NCI-H2227 treated with DMSO at 0.1 percent for 48 hours (cell line): ENCODE measurements at places on chromosomes 7 and 10.

GRCh38 chr10:80204677-80205476 lies 460 bp downstream of the ANXA11 start:
- no peak for DNase-seq

GRCh38 chr7:66460921-66461361 lies 167.7 kb upstream of the KCTD7 start:
- no peak for DNase-seq

- DNase-seq, result no peak
Measured at GRCh38 chr7:118575393-118575948, 351.0 kb downstream of the ANKRD7 start.

DNA sequence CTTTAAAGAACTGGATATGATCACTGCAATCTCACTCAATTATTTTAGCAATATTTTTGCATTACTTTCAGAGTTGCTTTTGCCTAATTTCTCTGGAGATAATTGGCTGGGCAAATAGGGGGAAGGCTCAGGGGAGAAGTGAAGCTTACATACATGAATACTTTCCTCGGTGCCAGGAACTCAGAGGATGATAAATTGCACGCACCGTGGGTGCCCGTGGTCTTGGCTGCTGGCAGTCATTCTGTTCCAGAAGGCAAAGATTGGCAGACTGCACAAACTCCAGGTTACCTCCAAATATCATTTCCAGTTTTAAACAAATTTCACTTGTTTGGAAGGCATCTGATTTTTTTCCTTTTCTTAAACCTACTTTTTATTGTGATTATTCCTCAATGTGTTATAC lies 197.8 kb upstream of the TMEM72 start:
- DNase-seq, result no peak

DNA sequence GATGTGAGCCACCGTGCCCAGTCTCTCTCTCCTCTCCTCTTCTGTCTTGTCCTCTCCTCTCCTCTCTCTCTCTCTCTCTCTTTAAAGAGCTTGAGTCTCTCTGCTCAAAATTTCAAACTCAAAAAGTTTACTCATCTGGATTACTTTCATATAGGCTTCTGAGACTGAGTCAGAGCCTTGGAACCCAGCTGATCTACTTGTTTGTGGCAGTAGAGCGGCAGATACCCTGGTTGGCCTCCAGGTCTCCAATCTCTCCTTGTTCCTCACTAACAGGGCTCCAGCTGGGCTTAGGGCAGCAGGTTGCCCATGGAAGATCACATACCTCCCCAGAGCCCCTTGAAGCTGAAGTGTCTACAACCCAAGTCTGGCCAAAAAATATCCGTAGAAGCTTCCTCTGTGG lies 51.0 kb downstream of the HHEX start:
- no peak for DNase-seq

- DNase-seq, result no peak
Measured at GRCh38 chr10:29631049-29631339, 3.8 kb downstream of the SVIL start.

DNA sequence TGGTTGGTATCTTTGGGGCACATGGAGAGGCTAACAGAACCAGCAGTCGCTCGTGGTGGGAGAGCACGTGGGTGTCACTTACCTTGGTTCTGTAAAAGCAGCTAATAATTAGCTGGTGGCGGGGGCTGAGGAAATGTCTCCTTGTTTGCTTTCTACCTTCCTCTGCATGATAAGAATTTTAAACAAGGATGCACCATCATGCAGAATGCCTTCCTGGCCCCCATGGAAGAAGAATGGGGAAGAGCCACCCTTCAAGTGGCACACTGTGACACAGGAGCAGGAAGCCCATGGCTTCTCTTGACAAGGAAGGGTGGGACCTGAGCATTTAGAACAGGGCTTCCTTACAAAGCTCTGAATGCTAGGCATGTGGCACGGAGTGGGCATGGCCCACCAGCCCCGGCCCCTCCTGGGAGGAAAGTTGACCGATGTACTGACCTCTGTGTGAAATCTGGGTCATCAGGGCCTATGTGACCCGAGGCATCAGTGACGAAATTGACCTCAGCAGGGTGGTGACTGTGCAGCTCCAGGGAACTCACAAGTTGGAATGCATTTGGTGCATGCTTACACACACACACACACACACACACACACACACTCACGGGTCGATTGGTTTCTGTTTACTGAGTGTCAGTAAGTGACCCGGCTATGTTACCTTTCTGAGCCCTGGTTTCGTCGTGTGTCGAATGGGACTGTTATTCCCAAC lies 116.9 kb upstream of the ANLN start:
- DNase-seq, result no peak
